ENCODE measurements at places on chromosomes 1 and 21. TPM values are rescaled to one million over a fixed set of nuclear protein-coding genes. Genes with fewer than 3 reads are reported as not detected.

S100A7A gene
- not detected for polyA plus RNA-seq

LCE1B gene
- polyA plus RNA-seq = not detected

PSRC1 gene
- polyA plus RNA-seq = 20.4 TPM

EXTL1 gene
- 1.1 TPM for polyA plus RNA-seq

GPR157 gene
- 1.5 TPM for polyA plus RNA-seq

OPTC gene
- not detected for polyA plus RNA-seq

Data from right renal cortex interstitium (tissue), 3 donors.